ENCODE measurements at places on chromosomes 6 and 20.

- no peak for DNase-seq
These were observed 38.5 kb downstream of the COL12A1 start for GRCh38 chr6:75167325-75167724.

DNA sequence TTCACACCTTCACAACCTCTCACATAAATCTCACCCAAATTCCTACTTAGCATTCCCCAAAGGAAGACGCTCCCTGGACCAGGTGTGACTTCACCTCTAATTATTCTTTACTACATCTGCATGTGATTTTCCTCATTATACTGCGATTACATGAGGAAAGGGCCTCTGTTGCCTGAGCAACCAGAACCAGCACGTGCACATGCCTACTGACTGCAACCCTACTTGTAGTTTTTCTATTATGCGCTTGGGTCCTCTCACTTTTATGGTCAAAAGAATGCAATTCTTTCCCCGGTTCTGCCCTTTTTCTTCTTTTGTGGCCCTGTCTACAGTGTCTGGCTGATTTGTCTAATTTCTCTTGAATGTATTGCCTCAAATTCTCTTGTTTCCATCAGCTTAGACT, 20.4 kb upstream of the ANKEF1 start:
- DNase-seq = no peak

DNA sequence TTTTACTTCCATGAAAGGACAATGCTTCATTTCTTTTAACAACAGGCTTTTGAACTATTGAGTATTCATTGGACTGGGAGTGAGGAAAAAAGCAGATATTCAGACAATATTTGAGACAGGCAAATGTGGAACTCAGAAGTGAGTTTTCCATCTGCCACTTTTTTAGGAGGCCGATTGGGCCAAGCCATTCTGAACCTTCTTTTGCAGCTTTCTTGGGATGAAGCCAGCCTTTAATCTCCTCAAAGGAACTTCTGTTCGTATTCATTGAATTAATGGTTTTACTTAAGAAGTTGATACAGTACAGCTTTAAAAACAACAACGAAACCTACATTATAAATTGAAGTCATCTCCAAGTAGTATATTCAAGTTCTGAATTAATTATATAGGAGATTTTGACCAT, 187.1 kb upstream of the RNF217 start:
- no peak for DNase-seq

DNA sequence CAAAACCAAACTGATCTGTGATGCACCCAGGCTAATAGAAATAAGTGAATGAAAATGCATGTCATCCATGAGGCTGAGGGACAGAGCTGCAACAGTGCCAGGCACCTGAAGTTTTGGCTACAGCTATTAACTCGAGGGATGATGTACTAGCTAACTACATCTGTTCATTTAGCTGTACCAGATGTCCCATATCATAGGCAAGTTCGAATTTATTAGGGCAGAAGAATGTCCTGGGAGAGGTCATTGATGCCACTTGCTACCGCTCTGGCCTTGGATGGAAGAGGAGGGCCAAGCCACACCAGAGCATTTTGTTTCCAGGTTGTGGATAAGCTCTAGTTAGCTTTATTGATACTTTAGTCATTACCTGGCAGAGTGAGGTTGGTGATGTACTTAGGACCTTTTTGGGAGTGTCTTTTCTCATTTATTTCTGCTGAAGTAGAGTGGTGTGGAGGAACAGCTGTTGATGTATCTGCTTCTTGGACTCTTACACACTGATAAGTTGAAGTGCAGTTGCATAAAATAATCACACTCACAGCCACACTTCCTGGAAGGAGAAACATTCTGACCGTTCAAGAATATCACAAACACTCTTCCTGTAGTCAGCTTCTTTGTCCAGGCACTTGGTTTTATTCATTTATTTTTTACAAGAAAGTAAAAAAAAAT, 8.2 kb downstream of the ZFAND3 start:
- no peak for DNase-seq

DNA sequence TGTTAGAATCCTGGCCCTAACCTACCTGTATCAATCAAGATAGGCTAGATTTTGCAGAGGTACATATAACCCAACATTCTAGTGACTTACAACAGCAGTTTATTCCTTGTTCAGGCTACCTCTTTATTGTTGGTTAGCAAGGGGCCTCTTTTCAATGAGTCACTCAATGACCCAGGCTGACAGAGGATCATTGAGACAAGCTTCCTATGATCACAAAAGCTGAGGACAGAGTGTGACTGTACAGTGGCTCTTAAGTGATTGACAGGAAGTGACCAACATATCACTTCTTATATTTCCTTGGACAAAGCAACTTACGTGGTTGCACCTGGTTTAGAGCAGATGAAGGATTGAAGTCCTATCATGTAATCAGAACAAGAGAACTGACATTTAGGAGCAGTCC, 740.9 kb downstream of the FRK start:
- DNase-seq = no peak

Data from fibroblast of skin of right quadriceps (primary cell).